H1 (cell line): ENCODE measurements at places on chromosomes 4 and X. TPM values are rescaled to one million over a fixed set of nuclear protein-coding genes. Genes with fewer than 3 reads are reported as not detected.

The SH3RF1 gene
- total RNA-seq = 14.2 and 15.1 TPM in 2 replicates

The SORCS2 gene
- total RNA-seq = 0.75 and 1.8 TPM in 2 replicates

The LDB2 gene
- 42.7 and 57.0 TPM in 2 replicates for total RNA-seq

The ANK2 gene
- 33.1 and 35.1 TPM in 2 replicates for total RNA-seq

The MAGEA12 gene
- not detected in 2 replicates for total RNA-seq

The CSAG2 gene
- total RNA-seq = not detected in 2 replicates

The CLNK gene
- not detected in 2 replicates for total RNA-seq

The NEXMIF gene
- 0.55 and 0.73 TPM in 2 replicates for total RNA-seq

The RHOXF2B gene
- total RNA-seq = not detected in 2 replicates

The GAGE12J gene
- total RNA-seq = not detected in 2 replicates

The MAGEC1 gene
- not detected in 2 replicates for total RNA-seq

The FATE1 gene
- total RNA-seq = not detected in 2 replicates

The LIN54 gene
- 11.1 and 12.9 TPM in 2 replicates for total RNA-seq

The KIAA1210 gene
- total RNA-seq = not detected in 2 replicates

The OTUD5 gene
- total RNA-seq = 50.0 and 53.5 TPM in 2 replicates

The TRPC5OS gene
- total RNA-seq = not detected in 2 replicates

The C4orf36 gene
- 1.5 TPM in 2 replicates for total RNA-seq

The CSN1S1 gene
- not detected in 2 replicates for total RNA-seq

The ZNF518B gene
- 6.4 and 9.0 TPM in 2 replicates for total RNA-seq

The ACTRT1 gene
- not detected in 2 replicates for total RNA-seq
